GF-D8 (cell line): ENCODE measurements at places on chromosomes 11 and 22.

- no peak for DNase-seq
Measured at GRCh38 chr11:96197103-96197502, 145.9 kb downstream of the MAML2 start.

- DNase-seq: no peak
Measured at GRCh38 chr22:26709617-26710390, 52.4 kb downstream of the MIAT start.

DNA sequence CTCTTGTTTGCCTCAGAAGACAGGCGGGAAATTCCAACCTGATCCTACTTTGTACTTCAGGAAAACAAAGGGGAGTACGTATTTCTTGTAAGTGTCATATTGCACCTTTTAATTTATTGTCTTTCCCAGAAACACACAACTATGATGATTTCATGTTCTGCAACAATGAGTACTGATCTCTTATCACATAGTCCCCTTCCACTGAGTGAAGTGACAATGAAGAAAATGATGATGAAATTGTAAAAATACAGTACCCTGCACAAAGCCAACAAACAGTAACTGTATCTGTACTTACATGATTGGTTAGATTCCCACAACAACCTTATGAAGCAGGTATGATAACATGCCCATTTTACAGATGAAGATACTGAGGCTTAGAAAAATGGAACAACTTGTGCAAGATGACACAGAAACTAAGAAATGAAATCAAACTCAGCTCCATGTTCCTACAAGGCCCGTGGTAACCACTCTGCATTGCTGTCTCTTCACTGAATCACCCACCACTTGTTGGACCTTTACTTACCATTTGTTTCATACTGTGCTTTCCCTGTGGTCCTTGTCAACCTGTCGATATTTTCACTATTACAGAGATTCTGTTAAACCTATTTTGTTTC, 37.5 kb downstream of the SLC1A2 start:
- no peak for DNase-seq

DNA sequence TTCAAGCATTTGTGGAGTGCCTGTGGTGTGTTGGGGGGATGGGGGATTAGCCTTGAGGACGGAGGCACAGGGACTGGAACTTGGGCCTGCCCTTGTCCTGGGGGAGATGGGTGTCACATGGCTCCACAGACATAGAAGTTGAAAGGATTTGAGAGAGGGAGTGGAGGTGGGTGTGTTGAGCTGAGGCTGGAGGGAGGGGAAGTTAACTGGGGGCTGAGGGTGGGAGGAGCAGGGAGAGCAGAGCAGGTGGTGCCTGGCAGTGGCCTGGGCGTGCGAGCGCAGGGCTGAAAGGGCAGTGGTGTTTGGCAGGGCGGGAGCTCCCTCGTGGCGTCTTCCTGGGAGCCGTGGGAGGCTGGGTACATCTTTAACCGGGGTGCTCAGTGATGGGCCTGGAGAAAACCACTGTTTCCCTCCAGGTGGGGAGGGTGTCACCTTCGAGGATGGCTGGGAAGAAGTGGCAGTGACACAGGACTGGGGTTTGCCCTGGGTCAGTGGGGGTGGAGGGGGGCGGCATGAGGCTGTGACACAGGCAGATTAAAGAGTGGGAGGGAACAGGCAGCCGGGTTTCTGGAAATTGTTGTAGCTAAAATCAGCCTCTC, 45.5 kb downstream of the AP2A2 start:
- DNase-seq: no peak

DNA sequence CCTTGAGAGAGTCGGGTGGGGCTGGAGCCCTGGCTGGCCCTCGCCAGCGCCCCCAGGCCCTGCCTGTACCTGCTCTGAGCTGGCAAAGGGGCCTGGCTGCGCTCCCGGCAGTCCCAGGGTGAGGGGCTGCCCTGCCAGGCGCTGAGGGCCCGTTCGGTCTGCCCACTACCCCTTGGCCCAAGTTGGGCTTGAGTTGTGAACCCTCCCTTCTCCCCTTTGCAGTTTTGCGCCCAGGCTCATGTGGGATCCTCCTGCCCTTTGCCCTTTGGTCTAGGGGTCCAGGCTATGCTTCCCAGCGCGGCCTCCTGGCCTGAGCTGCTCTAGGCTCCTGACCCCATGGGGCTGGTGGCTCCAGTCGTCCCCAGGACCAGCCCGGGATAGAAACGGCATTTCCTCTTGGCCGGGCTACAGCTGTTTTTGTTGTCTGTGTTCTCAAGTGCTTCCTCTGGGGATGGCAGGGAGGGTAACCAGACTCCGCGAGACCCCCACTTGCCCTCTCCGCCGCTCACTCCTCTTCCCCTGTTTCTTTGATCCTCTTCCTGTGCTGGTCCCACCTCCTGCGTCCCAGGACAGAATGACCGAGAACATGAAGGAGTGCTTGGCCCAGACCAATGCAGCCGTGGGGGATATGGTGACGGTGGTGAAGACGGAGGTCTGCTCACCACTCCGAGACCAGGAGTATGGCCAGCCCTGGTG, 34.9 kb downstream of the PRDM11 start:
- no peak for DNase-seq

DNA sequence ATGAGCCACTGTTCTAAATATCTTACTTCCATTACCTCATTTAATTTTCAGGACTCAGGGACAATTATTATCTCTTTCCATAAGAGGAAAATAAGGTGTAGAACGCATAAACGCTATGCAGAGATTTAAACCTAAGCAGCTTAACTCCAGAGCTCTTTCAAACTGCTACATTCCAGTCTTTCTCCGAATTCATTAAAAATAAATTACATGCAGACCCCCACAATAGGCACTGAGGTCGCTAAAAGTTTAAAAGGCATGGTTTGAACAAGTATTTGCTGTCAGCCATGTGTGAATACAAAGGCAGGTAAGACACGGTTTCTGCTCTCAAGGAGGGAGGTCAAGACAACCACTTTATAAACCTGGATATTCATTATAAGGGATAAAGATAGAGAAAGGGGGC, 983 bp downstream of the NARS2 start:
- DNase-seq: no peak

- no peak for DNase-seq
Measured at GRCh38 chr11:69005631-69006368, 7.2 kb downstream of the MRGPRF start.

- no peak for DNase-seq
Measured at GRCh38 chr11:65764434-65764833, 16.3 kb downstream of the AP5B1 start.

DNA sequence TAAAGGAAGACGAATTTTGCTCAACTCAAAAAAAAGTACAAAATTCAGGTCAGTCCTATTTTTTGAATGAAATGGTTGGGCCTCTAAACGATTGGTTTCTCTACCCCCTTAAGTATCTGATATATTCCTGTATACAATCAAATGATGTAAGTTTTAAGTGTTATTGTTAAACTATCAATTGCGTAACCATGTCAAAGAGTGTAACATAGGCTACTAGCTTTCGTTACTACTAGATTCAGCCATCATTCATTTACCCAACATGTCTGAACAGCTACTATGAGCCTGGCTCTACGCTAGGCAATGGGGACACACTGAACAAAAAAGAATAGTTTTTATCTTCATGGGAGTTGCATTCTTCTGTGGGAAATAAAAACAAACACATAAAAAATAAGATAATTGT, 3.3 kb downstream of the RAB6A start:
- no peak for DNase-seq

DNA sequence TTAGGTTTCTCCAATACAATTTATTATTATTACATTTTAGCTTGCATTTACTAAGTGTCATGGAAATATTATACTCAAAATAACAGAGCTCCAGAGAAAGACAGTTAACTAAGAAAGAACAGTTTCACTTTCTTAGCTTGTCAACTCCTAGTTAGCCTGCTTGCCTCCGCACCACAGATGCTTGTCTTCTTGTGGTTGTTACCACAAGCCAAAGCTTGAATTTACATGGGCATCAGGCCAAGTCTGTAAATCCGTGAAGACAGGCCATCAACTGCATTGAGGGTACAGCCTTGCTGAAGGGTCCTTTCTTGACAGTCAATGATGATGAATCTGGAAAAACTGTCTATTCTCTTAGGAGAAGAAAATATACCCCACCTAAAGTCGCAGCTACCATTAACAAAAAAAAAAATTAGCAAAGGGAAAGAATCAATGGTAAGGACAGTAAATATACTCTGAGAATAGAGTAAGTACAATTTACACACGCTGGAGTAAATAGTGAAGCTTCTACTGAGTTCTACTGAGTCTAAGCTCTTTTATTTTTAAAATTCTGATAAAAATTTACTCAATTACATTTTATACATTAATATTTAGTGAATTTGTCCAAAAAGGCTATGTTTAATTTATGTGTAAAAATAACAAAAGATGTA, 15.6 kb upstream of the DENND5A start:
- DNase-seq: peak; percentile 43

DNA sequence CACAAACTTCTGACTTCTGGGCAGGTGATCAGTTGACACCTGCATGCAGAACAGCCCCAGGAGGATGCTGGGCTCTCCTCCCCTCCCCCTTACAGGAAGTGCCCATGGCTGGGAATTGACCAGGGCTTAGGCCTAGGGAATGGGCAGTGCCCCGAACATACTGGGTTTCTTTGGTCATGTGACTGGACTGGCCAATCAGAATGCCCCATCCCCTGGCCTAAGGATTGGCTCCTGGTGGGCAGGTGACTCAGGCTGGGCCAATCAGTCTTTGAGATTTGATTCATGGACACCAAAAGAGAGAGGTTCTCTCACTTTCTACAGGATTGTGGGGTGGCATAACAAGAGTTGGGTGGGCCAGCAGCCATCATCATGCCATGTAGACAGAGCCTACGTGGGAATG, 37.1 kb downstream of the MCM5 start:
- DNase-seq: no peak

GRCh38 chr22:48900327-48900597, 927.4 kb downstream of the BRD1 start:
- DNase-seq: no peak

GRCh38 chr22:38112381-38112780, 1.9 kb upstream of the BAIAP2L2 start:
- DNase-seq: no peak

GRCh38 chr11:2266586-2267305, 3.6 kb downstream of the ASCL2 start:
- no peak for DNase-seq

GRCh38 chr22:46908641-46909107, 146.2 kb downstream of the TBC1D22A start:
- DNase-seq: no peak

DNA sequence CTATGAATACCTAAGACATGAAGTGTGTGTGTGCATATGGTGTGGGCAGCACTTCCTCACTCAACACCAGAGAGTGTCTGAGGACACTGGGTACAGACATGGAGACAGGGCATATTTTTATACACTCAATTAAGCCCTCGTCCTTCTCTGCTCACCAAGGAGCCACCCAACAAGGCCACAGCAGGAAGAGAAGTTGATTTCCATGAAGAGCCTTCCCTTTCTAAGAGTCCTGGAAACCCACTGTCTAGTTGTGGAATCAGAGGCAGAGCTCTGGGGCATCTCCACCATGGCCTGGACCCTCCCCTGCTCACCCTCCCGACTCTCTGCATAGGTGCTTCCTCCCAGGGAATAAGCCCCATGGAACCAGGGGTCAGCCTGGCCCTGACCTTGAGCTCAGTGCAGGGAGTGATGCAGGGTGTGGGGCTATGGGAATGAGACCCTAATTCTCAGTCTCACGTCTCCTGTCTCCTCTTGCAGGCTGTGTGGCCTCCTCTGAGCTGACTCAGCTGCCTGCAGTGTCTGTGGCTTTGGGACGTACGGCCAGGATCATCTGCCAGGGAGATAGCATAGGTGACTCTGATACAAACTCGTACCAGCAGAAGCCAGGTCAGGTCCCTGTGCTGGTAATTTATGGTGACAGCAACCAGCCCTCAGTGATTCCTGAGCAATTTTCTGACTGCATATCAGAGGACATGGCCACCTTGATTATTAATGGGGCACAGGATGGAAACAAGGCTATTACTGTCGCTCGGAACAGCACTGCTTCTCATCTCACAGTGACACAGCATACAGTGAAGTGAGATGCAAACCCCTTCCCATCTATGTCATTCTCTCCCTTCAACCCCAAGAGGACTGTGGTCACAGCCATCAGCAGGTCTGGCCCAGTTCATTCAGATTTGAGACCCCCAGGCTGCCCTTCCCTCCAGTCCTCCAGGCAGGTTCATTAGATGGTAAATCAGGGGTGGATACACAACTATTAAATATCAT, 14.6 kb upstream of the IGLL5 start:
- no peak for DNase-seq

DNA sequence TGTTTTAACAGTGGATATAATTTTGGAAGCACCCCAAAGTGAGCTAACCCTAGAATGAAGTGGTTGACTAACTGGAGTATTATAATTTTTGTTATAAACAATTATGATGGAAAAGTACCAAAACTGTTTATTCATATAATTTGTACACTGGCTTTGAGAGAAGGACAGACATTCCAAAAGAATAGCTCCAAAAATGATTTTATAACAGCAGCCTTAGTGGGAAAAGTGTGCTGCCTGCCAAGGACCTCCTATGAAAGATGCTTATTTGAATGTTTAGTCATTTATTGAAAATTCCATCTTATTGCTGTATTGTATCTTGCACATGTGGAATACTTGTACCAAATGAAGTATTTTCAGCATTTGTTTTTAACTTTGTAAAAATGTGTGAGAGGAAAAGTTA, 169.8 kb downstream of the GUCY1A2 start:
- DNase-seq: no peak

GRCh38 chr11:413120-414081, 1.4 kb downstream of the SIGIRR start:
- DNase-seq: peak; percentile 5

GRCh38 chr11:113974741-113975470, at the start of gene HTR3A:
Gene HTR3A, plus strand, starts transcription at chr11:113975108. Its CDS starts 218 bp downstream, at chr11:113975326.
- no peak for DNase-seq

DNA sequence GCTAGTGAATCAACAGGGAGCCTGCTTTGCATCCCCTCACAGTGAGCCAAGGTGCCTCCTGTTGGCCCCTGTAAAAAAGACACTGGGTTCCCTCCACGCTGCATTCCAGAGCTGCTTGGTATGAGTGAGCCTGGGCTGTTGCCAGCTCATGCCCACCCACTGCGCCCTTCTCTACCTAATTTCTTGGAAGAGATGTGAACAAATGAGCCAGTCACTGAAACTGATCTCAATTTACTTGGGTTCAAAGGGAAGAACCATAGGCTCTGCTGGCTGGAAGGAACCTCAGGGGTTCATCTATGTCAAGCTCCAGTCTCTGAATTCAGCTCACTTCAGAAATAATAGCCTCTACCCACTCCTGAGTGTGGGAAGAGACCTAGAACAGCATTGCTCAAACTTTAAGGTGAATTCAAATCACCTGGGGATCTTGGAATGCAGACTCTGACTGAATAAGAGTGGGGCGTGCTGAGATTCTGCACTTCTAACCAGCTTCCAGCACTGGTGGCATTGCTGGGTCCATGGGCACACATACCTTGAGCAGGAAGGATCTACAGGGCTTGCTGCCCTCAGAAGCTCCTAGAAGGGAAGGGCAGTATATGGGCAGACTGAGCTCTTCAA, 5.4 kb upstream of the TMPRSS4 start:
- DNase-seq: no peak

GRCh38 chr11:16902781-16903378, 111.3 kb downstream of the PLEKHA7 start:
- no peak for DNase-seq

DNA sequence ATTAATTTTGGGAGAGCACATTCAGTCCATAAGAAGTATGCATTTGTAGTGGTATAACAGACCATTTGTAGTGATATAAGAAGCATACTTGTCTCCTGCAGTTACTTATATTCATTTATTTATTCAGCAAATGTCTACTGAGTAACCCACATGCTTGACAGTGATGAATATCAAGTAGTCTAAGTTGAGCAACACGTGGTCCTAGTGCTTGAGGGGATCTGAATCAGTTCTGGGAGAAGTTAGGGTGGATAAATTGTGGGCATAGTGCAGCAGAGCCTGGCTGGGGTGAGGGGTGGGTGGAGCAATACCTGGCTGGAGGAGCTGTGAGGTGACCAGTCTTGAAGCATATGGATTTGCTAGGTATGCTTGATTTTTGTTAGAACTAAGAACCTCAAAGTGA, 24.3 kb downstream of the STX3 start:
- no peak for DNase-seq
